ENCODE measurements at places on chromosomes 5 and 9.

GRCh38 chr9:29209748-29210291 is 1636.5 kb upstream of the C9orf72 start:
- no peak for DNase-seq

- no peak for DNase-seq
Observed at GRCh38 chr5:43728581-43728980, 125.6 kb downstream of the NNT start.

GRCh38 chr9:130385257-130385656 is 59.5 kb upstream of the ASS1 start:
- no peak for DNase-seq

DNA sequence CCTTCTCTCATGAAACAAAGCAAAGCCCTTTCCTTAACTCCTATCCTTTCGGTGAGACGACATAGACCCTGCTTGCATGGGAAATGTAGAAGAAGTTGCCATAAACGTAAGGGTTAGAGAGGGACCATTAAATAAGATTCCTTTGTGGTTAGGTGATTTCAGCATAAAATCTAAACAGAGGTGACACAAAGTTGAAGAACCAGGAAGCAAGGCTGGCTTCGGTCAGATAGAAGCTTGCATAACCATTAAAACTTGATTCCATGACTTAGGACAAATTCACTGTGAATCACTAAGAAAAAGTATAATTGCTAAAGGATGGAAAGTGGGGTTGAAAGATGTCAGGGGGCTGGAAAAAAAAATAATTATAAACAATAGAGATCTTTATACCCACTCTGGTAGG is 30.9 kb upstream of the ABLIM3 start:
- DNase-seq: no peak

DNA sequence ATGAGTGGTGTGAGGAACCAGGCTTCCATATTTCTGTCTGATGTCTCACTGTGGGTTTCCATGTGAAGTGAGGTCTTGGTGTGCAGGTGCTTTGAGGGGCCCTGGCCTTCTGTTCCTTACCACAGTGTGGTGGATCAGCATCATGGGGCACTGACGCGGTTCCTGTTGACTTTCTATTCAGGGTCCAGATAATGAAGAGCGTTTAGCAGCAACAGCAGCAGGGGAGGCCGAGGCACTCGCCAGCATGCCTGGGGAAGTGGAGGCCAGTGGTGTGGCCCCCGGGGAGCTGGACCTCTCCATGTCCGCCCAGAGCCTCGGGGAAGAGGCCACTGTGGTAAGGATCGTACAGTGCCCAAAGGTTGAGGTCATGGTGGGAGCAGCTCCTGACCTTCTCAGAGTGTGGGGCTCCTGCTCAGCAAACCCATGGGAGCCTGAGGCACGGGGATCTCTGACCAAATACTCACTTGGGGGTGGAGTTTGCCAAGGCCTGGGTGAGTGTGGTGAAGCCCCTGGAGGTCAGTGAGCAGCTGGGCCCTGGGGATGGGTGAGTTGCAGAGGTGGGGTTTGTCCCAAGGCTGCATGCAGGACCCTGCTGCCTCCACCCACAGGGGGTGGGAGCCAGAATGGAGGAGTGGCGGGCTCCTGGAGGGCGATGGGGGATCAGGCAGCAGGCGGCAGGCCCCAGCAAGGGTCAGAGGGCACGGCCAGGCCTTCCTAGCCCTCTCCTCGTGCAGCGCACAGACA is 61.2 kb downstream of the COL15A1 start:
- DNase-seq: no peak

DNA sequence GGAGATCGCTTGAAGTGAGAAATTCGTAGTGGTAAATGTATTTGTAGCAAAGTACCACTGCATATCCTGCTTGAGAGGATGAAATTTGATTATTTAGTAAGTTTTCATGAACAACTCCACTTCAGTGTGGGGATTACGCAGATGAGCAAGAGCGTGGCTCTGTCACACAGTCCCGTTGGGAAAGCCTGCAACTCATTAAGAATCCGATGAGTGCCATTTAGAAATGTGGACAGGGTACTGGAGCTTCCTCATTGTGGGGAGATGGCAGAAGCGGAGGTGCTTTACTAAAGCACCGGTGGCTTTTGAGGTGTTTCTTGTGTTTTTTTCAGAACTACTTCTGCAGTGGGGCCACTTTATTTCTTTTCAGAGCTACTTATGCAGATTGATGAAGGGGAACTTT is 1.4 kb downstream of the TJP2 start:
- no peak for DNase-seq

GRCh38 chr9:114137831-114138230 is 17.5 kb upstream of the COL27A1 start:
- no peak for DNase-seq

- no peak for DNase-seq
Observed at GRCh38 chr5:163613150-163613442, 107.7 kb downstream of the MAT2B start.

DNA sequence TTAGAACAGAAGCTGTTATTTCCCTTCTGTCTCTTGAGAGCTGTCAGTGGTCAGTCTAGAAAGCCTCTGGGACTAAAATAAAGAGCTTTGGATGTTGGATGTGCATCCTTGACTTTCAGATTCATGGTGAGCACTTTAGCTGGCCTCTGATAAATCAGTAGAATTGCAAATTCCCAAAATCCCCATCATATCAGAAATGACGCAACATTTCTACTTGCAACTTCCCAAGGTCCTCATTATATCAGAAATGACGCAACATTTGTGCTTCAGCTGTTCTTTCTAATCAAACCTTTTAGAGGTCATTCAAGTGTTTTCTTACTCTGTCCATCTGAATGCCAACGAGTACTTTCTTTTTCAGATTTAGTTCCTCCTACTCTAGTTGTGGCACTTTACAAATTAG is 167.3 kb upstream of the MOCS2 start:
- no peak for DNase-seq

DNA sequence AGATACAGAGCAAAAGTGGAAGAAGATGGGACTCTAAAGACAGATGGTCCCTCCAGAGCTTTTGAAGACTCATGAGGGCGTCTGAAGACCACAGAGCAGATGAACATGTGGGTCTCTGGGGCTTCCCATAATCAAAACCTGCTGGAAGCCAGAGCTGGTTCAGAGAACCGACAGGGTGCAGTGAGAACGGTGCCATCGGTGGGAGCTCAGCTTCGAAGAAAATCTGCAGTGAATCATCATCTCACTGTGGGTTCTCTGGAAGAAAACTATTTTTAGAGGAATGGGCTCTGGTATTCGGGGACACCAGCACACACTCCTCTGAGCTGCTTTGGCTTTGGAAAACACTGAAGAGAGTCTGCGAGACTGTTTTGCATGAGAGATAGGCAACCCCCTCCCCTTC is 222.4 kb upstream of the PANK3 start:
- no peak for DNase-seq

- no peak for DNase-seq
Observed at GRCh38 chr5:60323596-60323995, 376.4 kb downstream of the DEPDC1B start.

GRCh38 chr5:56160723-56161438 is 72.2 kb downstream of the ANKRD55 start:
- DNase-seq: no peak

GRCh38 chr9:101445353-101446029 is 9.9 kb upstream of the ALDOB start:
- no peak for DNase-seq

DNA sequence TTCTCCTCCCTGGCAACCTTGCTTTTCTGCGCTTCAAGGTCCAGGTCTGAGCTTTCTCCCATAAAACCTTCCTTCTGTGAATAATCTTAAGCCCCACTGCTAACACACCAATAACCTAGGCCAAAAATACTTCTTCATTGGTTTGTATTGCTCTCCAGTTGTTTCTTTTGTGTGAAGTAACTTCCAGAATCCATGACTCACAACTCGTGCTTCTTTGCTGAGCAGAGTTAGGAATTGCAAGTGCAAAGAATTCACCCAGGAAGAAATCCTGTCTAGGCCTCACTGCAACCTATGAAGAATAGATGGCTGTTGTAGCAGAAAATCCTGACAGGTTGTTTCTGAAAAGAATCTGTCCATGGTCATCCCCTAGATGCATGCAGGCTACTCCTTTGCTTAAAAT is 295.7 kb downstream of the MED10 start:
- no peak for DNase-seq

DNA sequence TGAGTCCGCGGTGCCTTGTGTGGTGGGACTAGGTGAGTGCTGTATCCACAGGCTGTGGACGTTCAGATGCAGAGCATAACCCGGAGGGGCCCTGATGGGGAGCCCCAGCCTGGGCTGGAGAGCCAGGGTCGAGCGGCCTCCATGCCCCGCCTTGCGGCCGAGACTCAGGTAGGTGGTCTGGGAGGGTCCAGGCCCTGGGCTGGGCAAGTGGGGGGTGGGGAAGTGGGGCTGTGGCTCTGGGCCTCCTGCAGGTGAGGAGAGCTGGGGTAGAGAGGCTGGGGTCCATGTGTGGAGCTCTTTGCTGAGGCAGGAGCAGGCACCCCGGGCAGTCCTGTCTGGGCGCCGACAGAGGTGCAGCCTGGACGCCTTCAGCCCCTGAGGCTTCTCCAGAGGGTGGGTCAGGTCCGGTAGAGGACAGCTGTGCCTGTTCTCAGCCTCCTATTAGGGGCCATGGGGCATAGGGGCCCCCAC is 241.1 kb downstream of the CACNA1B start:
- no peak for DNase-seq

GRCh38 chr5:153456354-153456753 is 34.1 kb upstream of the GRIA1 start:
- DNase-seq: no peak

DNA sequence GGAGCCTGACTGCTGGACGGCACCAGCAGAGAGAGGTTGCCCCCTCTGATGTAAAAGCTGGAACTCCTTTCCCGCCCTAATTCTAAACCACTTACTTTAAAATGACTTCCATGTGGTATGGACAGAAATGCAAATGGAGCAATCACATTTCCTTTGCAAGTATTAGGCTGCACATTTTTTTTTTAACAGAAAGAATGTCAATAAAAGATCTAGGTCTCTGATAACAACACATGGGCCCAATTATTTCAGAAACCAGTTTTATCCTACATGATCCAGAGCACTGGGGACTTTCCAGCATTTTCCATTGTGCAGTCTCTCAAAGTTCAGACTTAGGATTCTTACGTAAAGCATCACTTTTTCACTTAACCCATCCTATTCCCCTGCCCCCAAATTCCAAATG is 203.7 kb downstream of the NXNL2 start:
- DNase-seq: no peak

DNA sequence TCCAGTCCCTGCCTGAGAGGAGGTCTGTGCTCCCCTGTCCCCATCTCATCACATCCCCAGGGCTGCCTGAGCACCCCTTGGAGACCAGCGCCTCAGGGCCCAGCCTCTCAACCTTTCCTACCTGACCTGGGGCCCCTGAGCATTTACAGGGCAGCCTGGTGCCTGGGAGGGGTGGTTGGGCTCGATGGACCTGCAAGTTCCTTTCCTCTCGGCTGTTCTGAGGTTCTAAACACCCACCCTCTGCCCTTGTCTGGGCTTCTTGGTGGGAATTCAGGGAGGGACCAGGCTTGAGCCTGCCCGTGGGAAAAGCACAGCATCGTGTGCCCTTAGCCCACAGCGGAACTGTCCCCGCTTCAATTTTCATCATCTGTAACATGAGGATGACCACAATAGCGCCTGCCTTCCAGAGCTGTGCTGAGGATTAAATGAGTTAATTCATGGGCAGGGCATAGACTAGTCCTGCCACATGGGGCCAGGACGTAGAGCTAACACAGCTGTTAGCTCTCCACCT is 91.0 kb upstream of the SH3PXD2B start:
- DNase-seq: no peak

GRCh38 chr9:116027951-116028350 is 125.6 kb upstream of the PAPPA start:
- DNase-seq: no peak

- no peak for DNase-seq
Observed at GRCh38 chr9:27519466-27520465, 4.3 kb upstream of the IFNK start.

DNA sequence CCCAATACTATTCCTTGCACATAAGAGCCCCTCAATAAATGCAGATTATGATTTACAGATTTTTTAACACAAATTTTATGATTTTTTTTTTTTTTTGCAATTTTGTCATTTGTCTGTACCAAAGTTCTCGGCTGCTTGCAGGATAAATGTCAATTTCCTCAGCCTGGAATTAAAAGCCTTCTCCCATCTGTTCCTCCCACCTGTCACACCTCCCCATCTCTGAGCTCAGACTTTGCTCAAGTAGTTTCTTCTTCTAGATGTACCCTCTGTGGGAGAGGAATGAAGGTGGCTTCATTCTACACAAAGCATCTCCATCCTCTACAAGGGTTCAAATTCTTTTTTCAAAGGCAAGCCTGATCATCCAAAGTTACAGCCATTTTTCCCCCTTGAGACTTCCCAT is 153.7 kb upstream of the GRAMD2B start:
- DNase-seq: no peak

GRCh38 chr5:151154931-151155774 is 2.4 kb downstream of the ANXA6 start:
- DNase-seq: no peak

Measured in activated naive CD8-positive, alpha-beta T cell treated with anti-CD3 and anti-CD28 coated beads, Interleukin-2, amount 50 U/mL, for 16 hours (primary cell).